ENCODE measurements at places on chromosomes 7 and 10. TPM values are rescaled to one million over a fixed set of nuclear protein-coding genes. Genes with fewer than 3 reads are reported as not detected.

PRPF18 gene
- 39.0 TPM for total RNA-seq

MSMB gene
- not detected for total RNA-seq

TMEM213 gene
- not detected for total RNA-seq

CPEB3 gene
- total RNA-seq: 0.48 TPM

UCN3 gene
- not detected for total RNA-seq

PRLHR gene
- total RNA-seq: not detected

GRM3 gene
- total RNA-seq: 0.11 TPM

GBX1 gene
- total RNA-seq: not detected

PILRA gene
- total RNA-seq: 0.45 TPM

NPC1L1 gene
- 0.03 TPM for total RNA-seq

DENND10 gene
- total RNA-seq: 26.3 TPM

C7orf57 gene
- 0.32 TPM for total RNA-seq

ARID5B gene
- 7.2 TPM for total RNA-seq

BHLHA15 gene
- total RNA-seq: 0.64 TPM

SORBS1 gene
- 3.1 TPM for total RNA-seq

NODAL gene
- not detected for total RNA-seq

MBL2 gene
- 0.05 TPM for total RNA-seq

RARRES2 gene
- not detected for total RNA-seq

PRKG1 gene
- total RNA-seq: 1.1 TPM

CYP2C19 gene
- total RNA-seq: not detected

IQUB gene
- not detected for total RNA-seq

ACSL5 gene
- total RNA-seq: 1.4 TPM

ITPRID1 gene
- not detected for total RNA-seq

CFAP43 gene
- 0.37 TPM for total RNA-seq
